Muscle of leg (tissue), 16 donors: ENCODE measurements at places on chromosomes 13 and 19. TPM values are rescaled to one million over a fixed set of nuclear protein-coding genes. Genes with fewer than 3 reads are reported as not detected.

Gene KLF1
- 0.31 TPM for total RNA-seq

Gene TEX29
- 0.22 TPM for total RNA-seq

Gene COX7A1
- total RNA-seq = 185 TPM

Gene ZNF793
- total RNA-seq = 7.0 TPM

Gene CATSPERD
- total RNA-seq = not detected

Gene SHISA7
- under 0.01 TPM for total RNA-seq

Gene IGSF23
- not detected for total RNA-seq

Gene ZNF112
- 8.9 TPM for total RNA-seq

Gene F10
- total RNA-seq = 41.0 TPM

Gene PTGIR
- 2.7 TPM for total RNA-seq

Gene IGFL3
- total RNA-seq = not detected

Gene CASP14
- not detected for total RNA-seq
